ENCODE measurements at places on chromosomes 16 and 17.
A peak's percentile ranks its signal among the peaks of the same experiment; 100 is the strongest.

DNA sequence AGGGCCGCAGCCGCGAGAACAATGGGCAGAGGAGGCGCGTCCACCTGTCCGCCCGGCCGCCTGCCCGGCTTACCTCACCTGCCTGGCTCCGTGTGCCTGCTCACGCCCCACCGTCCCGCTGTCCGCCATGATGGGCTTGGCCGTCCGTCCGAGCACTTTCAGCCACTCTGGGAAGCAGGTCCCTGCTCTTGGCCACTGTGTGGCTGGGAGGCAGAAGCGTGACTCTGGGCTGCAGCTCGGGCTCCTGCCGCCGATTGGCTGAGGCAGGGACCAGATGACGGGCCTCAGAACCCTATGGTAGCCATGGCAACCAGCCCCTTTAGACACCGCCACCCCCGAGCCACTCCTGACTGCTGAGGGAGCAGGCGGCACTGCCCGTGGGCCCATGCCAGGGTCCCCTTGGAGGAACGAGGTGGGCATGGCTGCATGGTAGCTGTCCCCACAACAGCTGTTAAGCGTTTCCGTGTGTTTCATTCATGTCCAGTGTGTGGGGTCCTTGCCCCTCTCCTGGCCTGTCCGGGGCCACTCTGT, 8.9 kb upstream of the AXIN1 start:
- no peak for DNase-seq

- DNase-seq: peak; percentile 58
Observed at GRCh38 chr17:36755586-36755985, 154.2 kb downstream of the MRM1 start.

DNA sequence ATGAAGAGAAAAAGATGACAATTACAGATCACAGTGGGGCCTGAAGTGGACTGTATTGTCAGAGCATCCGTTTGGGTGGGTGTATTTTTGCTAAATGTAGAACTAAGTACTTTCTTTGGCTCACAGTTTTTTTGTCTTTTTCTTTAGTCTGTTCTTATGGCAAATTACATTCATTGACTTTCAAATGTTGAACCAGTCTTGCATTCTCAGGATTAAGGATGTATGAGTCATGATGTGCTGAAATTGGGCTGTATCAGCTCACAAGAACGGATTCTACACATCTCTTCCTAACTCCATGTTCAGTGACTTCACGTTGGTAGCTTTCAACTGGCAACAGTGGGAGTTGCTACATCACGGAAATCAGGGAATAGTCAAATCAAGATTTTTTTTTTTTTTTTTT, 66.5 kb downstream of the TEX2 start:
- no peak for DNase-seq

DNA sequence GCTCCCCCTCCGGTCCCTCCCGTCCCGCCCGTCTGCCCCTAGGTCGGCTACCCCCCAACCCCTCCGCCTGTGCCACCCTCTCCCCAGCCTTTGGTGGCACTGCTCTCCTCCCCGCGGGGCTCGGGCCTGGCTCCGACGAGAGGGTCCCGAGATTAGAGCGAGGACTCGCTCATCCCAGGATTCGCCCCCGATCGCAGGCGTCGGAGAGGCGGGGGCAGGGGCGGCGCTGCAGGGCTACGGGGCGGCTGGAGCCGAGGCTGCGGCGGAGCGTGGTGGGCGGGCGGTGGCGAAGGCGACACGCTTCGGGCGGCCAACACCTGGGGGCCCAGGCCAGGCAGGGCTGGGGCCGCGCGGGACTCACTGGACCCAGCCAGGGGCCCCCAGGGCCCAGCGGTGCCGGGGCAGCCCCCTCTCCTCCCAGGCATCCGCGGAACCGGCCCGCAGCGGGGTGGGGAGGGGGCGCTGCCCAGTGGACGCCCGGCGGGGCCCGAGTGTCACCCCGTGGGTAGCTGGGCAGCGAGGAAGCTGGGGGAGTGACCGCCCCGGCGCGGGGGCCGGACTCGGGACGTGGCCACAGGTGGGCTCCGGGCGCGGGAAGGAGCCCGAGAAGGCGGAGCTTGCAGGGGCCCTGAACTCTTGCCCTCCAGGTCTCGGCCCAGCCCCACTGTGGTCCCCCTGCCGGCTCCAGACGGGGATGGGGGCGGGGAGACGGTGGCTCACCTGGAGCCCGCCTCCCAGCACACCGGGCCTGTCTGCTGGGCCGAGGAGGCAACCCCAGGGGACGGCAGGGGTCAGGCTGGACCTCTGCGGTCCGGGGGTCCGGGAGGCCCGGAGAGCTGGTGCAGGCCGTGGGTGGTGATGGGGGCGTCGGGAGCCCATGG, 1.5 kb downstream of the MGAT5B start:
- DNase-seq: no peak

DNA sequence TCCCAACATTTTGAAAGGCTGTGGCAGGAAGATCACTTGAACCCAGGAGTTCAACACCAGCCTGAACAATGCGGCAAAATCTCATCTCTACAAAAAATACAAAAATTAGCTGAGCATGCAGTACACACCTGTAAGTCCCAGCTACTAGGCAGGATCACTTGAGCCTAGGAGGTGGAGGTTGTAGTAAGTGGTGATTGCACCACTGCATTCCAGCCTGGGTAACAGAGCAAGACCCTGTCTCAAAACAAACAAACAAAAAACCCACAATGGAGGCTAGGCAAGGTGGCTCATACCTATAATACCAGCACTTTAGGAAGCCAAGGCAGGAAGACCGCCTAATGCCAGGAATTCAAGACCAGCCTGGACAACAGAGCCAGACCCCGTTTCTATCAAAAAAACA, 12.0 kb downstream of the APPBP2 start:
- no peak for DNase-seq

DNA sequence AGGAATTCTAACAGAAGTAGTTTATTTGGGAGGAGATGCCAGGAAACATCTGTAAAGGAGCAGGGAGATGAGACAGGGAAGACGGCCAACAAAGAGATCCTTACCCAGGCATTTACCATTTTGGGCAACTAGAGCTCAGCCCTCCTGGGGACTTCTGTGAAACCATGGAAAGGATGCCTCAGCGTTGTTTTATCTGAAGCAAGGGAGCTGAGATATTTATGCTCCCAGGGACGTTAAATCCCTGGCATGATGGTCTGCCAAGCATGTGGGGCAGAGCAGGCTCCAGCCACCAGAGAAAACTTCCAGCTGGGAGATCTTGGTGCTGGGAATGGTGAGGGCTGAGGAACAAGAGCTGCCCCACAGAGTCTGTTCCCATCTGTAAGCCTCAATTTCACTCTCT, 114.8 kb upstream of the FOXF1 start:
- no peak for DNase-seq

DNA sequence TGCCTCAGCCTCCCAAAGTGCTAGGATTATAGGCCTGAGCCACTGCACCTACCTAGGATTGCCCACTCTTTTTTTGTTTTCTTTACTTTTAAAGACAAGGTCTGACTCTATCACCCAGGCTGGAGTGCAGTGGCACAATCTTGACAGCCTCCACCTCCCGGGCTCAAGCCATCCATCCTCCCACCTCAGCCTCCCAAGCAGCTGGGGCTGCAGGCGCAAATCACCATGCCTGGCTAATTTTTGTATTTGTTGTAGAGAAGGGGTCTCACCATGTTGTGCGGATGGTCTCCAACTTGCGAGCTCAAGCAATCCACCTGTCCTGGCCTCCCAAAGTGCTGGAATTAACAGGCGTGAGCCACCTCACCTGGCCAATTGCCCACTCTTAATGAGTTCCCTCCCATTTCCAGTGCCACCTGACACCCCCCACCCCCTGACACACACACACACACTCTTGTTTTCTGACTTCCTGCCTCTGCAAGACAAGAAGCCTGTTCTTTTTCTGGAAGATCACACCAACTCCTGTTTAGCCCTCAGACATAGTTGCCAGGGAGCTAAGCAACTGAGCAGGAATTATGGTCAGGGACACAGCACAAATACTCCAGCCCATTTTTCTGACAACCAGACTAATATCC, 2.6 kb downstream of the OVCA2 start:
- no peak for DNase-seq

- DNase-seq: no peak
Observed at GRCh38 chr17:15398736-15399331, 57.4 kb upstream of the TEKT3 start.

GRCh38 chr16:57483725-57484514, 2.4 kb downstream of the DOK4 start:
- no peak for DNase-seq

GRCh38 chr16:8655184-8655717, 19.2 kb upstream of the ABAT start:
- peak; percentile 64 for DNase-seq

- no peak for DNase-seq
Observed at GRCh38 chr16:878886-879285, 78.4 kb upstream of the GNG13 start.

GRCh38 chr17:1475321-1475854, 17.1 kb downstream of the MYO1C start:
- no peak for DNase-seq

- DNase-seq: peak; percentile 69
Observed at GRCh38 chr17:2724784-2725164, 13.2 kb upstream of the CLUH start.

- DNase-seq: no peak
Observed at GRCh38 chr16:58013201-58013956, 12.2 kb downstream of the USB1 start.

- no peak for DNase-seq
Observed at GRCh38 chr16:69593751-69594255, 28.0 kb downstream of the NFAT5 start.

- DNase-seq: no peak
Observed at GRCh38 chr17:64115043-64115698, 14.8 kb downstream of the ERN1 start.

GRCh38 chr17:52442350-52442749, 283.8 kb upstream of the CA10 start:
- no peak for DNase-seq

DNA sequence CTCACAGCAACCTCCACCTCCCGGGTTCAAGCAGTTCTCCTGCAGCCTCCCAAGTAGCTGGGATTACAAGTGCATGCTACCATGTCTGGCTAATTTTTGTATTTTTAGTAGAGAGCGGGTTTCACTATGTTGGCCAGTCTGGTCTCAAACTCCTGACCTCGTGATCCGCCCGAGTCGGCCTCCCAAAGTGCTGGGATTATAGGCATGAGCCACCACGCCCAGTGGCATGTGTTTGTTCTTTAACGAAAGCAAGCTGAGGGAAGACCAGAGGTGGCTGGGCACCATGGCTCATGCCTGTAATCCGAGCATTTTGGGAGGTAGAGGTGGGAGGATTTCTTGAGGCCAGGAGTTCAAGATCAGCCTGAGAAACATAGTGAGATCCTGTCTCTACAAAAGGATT, 18.1 kb downstream of the TNFRSF13B start:
- DNase-seq: no peak

GRCh38 chr16:24291932-24292331, 35.8 kb downstream of the CACNG3 start:
- no peak for DNase-seq

DNA sequence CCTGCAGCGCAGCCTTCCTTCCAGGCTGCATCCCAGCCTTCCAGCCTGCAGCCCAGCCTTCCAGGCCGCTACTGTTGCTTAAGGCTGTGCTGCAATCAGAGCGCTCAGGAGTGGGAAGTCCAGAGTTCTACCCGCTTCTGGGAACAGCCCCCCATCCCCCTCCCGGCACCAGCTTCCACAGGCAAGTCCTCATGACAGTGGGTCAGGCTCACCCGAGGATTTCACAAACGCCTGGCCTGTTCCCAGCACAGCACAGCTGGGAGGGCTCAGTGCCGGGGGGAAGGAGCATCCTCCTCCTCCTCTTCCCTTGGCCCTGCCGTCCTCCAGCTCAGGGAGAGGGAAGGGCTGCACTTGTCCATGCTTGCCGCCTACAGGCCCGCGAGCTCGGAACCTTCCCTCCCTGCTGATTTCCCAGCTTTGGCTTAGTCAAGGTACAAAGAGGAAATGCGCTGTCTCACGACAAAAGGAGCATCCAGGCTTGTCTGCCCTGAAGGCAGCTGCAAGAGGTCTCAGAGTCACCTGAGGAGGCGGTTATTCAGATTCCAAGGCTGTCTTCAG, 8.3 kb downstream of the SOCS3 start:
- no peak for DNase-seq

- peak; percentile 92 for DNase-seq
Observed at GRCh38 chr17:82030470-82031302, 792 bp upstream of the RAC3 start.

Data from activated T-cell treated with anti-CD3 and anti-CD28 coated beads, Interleukin-2, amount 50 U/mL, for 48 hours (primary cell).